ENCODE measurements at places on chromosomes 2 and 18. TPM values are rescaled to one million over a fixed set of nuclear protein-coding genes. Genes with fewer than 3 reads are reported as not detected.
A peak's percentile ranks its signal among the peaks of the same experiment; 100 is the strongest.

The POTEJ gene
- not detected for total RNA-seq

The GALNT14 gene
- 21.8 TPM for total RNA-seq

The ARHGAP28 gene
- total RNA-seq, result 1.6 TPM

The CENPA gene
- total RNA-seq, result 31.9 TPM

The IL1RN gene
- total RNA-seq, result not detected

The TRABD2A gene
- total RNA-seq, result 2.6 TPM

The CRYBA2 gene
- total RNA-seq, result not detected

The OTOS gene
- total RNA-seq, result not detected

DNA sequence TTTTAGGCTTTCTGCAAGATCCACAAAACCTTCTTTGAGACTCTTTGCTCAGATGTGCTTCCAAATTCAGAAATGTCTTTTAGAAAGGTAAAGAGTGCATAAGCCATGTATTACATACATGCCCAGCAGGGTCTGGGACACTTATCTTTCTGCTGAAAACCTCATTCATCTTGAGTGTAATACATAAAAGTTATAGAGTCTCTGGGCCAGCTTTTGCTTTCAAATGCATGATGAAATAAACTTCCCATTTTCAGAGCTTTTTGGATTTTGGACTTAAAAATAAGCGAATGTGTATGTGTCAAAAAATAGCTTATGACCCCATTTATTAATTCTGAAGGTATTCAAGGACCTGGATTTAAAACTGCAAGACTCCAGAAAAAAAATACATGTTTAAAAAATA is 8.0 kb downstream of the CYRIA start:
- no peak for DNase-seq

GRCh38 chr2:37068686-37069085 is 15.5 kb downstream of the HEATR5B start:
- no peak for DNase-seq

DNA sequence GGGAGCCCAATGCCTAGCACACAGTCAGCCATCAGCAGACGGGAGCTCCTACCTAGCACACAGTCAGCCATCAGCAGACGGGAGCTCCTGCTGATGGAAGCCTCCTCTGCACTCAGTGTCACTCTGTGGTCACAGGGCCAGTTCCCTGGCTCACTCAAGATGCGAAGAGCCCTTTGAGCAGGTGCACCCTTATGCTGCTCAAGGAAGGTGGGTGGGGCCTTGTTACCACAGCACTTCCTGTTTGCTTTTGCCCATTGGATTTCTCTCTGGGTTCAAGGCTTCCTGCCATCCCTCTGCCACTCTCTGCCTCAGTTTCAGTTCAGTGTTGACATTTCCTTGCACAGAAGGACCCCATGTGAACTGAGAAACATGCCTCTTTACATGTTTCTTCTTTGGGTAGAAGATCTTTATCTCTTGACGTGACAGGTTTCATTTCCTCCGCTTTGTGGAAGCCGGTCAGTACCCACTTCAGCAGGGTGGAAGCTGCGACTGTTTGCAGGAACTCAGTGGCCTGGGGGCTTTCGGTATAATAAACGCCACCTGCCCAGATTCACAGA is 11.6 kb downstream of the TRIB2 start:
- no peak for DNase-seq

DNA sequence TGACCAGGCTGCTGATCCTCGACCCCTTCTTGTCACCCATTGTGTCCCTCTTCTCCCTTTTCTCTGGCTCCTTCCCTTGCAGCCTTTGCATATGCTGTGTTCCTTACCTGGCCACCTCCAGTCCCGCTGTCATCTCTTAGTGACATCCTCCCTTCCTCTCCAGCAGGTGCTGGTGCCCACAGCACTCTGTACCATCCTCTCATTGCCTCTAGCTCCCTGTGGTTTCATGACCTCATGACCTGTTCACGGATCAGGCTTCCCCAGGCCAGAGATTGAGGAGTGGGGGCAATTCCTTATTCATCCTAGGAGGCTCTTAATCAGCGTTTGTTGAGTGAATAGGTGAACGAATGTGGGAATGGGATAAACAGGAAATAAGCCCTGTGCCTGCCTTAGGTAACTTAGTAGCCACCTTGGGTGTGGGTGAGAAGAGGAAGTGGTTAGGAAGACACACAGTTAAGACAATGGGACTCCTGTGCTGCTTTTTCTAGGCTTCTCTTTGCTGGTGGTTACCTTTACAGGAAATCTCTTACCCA is 35.5 kb downstream of the ITGA6 start:
- DNase-seq, result no peak

DNA sequence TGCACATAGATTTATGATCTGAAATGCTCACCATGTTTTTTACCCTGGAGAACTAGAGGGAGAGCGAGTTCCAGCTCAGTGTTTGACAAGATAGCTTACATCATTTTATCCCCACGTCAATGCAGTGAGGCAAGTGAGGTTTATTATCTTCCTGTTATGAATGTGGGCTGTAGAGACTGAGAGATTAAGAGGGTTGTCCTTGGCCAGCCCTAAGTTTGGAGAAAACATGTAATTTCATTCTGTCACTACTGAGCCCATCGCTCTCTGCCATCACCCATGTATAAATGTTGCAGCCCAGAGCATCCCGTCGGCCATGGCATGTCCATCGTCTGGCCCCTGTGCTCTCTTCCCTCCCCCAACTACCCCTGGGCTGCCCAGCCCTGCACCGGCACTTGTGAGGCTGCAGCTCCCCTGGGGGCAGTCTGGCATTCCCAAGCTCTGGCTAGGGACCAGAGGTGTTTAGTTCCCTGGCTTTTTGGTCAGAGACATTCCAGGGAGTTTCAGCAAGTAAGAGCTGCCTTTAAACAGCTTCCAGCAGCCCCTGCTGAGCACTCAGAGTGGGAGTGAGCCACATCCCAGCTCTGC is 136.7 kb downstream of the ANTXR1 start:
- DNase-seq, result peak; percentile 21

DNA sequence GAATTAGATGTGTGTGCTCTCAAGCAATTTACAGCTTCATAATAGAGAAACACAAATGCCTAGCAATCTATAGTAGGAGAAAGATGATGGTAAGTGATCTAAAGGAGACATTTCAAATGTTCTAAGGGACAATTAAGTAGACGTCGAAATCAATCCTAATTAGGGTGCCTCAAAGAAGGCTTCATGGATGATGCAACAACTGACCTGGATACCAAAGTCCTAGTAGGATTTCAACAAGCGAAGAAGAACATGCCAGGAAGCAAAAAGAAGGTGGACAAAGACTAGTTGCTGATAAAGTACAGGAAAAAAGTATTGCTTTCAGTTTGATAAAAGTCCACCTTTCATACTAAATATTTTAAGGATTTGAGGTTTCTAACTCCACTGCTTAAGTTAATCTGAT is 12.5 kb downstream of the FIGN start:
- no peak for DNase-seq

- DNase-seq, result no peak
Observed at GRCh38 chr18:39843546-39843945, 2111.5 kb upstream of the PIK3C3 start.

DNA sequence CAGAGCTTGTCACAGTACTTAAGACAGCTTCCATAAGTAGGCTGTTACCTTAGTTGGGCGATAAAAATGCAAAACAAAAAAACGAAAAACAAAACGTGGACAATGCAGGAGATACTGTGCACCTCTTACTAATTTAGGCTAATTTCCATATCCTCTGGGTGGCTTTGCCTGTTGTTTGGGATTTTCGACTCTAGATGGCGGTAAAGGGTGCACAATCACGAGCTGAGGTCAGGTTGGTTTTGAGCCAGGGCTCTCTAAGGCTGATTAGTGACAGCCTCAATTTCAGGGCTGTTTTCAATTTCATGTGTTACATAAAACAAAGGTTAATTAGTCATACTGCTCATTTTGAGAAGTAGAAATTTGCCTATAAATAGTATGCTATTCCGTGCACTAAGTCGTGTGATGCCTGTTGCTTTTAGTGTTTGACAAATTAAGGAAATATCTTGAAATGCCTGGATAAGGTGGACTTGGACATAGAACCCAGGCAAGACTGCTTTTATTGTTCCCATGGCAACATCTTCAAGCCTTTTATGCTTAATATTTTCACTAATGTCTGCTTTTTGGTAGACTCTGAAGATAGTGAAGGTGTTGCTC is 493.1 kb downstream of the SOCS6 start:
- DNase-seq, result peak; percentile 54

DNA sequence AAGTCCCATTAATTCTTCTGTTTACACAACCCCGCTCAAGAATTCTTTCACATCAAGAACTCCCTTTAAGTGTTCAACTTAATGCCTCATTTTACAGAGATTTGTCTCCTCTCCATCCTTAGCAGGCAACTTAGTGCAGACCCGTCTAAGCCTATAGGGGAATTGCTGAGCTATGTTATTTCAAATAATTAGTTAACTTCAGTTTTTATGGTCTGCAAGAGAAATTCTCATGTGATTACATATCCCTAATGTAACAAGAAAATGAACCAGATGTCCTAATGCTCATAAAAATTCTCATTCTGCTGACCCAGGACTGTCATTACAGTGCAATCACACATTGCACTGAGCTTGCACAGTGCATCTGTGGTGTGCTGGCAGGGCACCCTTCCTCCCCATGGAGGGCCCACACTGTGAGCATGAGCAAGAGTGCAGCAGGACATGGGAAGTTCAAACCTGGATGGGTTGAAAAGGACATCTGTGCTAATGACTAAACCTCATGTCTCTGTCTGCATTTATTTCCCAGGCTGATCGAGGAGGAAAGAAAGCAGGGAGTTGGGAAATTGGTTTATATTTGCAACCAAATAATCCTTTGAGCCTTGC is 97.1 kb downstream of the COL5A2 start:
- no peak for DNase-seq

DNA sequence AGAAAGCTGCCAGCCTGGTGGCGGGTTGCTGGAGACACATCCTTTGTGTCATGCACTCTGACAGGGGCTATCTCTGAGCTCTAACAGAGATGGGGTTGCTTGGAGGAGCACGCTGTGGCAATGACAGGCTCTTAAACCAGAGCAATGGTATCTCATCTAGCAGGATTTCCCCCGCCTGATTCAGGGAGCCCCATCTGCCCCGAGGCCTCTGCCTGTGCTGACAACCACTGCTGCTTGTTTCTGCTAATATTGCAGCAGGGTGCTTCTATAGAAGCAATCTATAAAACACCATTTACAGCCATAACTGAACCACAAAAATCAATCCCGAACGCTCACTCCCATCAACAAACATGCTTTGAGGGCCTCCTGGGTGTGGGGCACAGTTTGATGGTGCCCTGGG is 12.8 kb upstream of the DNPEP start:
- DNase-seq, result no peak

GRCh38 chr2:195489101-195489500 is 167.9 kb upstream of the SLC39A10 start:
- no peak for DNase-seq

DNA sequence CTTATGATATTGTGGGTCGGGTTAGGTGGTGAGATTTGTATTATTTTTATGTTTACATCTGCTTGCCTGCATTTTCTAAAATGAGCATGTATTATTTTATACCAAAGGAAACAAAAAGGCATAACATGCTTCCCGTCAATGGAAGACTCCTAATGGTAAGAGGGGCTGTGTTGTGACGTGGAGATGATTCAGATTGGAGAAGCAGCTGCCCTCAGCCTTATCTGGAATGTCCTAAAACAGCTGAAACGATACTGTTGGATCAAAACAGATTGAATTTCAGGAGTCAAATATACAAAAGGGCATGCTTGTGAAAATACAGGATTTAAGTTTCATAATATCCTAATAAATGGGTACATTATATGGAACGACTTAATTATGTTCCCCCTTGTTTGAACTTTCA is 19.0 kb downstream of the DGKD start:
- no peak for DNase-seq

DNA sequence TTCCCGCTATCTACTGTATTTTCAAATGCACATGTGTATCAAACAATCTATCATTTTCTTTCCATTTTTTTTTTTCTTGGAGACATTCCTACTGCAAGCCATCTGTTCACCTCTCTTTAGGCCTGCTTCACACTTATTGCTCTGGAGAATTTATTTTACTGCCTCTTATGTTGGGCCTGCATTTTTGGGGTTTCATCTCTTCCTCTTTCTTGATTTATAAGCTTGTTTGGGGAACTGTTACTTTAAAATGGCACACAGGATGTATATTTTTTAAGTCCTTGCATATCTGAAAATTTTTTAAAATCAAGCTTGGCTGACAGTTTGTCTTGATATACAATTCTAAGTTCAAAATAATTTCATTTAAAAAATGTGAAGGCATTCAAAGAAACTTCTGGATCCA is 3.5 kb upstream of the RAB27B start:
- DNase-seq, result no peak

- no peak for DNase-seq
Observed at GRCh38 chr2:8570637-8571036, 111.2 kb upstream of the ID2 start.

GRCh38 chr2:186459009-186459408 is 27.1 kb upstream of the ZC3H15 start:
- peak; percentile 33 for DNase-seq

DNA sequence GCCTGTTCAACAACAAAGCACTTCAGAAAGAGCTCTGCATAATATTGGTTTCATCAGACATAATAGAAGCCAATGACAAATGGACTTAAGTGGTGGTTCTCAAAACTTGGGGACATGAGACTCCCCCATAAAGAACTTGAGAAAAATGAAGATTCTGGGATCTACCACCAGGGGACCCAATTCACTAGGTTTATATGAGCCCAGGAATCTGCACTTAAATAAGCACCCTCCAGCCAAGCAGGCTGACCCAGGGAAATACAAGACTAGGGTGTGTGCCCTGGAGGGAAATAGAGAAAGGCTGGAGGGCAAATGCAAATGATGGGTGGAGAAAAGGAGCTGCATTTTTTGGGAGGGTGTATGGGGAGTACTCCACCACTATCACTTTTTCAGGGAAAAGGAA is 52.5 kb downstream of the SATB2 start:
- DNase-seq, result peak; percentile 20

DNA sequence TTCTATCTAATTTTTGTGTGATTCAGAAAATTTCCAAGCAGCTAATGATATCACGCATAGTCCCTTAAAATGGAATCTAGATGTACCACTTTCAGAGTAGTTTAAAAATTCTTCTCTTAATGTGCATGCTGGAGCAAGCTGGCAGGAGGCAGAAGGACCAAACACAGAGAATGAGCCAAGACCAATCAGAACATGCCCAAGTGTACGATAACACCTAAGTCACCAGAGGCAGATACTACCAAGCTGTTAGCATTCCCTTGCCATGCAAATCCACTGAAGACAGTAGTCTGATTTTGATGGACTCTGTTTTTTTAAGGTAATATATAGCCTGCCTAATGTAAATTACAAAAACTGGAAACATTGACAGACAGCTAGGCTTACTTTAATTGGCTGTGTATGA is 109.3 kb downstream of the DNAH7 start:
- no peak for DNase-seq

DNA sequence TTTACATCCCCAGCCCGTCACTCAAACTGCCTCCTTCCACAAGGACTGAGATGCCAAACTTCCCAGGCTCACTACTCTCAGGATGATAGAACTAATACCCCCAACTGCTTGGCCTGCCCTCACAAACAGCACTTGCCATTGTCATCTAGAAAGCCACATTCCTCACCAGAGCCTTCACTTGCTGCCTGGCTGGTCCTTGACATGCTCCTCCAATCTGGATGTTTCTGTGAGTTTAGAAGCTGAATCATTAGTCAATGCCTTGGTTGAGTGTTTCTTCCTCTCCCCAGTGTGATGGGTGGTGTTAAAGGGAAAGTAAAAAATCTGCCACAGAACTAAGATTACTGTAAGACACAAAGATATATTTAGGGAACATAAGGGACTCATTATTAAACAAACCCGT is 52.5 kb downstream of the MARCHF4 start:
- DNase-seq, result no peak
